Heart right ventricle (tissue), 16 donors: ENCODE measurements at places on chromosomes 5 and 9. TPM values are rescaled to one million over a fixed set of nuclear protein-coding genes. Genes with fewer than 3 reads are reported as not detected.
A peak's percentile ranks its signal among the peaks of the same experiment; 100 is the strongest.

THBS4 gene
- total RNA-seq = 145 TPM

DNA sequence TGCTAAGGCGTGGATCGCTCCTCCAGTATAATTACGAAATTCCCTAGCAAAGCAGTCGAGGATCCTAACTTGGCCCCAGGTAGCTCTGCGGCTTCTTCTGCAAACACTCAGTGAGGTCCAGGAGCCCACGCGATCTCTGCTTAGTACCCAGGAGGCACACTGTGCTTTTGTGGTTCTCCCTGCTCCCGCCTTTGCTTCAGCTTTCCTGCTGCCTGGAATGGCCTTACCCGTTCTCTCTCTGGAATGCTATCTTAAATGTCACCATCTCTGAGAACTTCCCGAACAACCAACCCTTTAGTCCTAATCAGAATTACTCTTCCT lies 639 bp downstream of the INVS start:
- no peak for DNase-seq

DNA sequence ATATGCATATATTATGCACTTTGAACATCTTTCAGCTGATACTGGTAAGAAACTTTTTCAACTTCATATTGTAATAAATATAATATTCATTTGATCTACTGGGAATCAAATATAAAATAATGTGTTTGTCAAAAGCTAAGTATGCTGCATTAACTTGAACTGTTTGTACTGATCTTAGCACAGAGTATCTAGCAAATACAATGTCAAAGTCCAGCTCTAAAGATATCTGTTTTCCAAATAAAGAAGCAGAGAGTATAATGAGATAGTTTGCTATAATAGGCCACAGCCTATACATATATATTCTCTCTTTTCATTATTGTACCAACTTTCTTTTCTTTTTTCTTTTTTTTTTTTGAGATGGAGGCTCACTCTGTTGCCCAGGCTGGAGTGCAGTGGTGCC lies 417.0 kb downstream of the TMEM161B start:
- DNase-seq = no peak

DNA sequence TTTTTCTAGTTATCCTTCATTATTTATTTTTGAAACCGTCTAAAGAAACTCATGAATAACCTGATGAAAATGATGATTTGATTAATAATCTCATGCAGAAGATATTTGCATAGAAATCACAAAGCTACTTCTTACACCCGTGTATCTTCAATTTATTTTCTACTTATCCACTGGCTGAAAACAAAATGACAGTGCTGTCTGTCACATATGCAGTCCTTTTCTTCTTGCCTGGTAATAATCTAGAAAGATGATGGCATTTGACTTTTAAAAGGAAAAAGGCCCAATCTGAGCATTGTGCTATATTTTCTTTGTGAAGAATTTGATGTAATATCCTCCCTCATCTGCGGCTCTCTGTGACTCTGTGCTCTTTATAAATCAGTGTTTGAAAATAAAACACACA lies 253.3 kb downstream of the PRR16 start:
- no peak for DNase-seq

FAM221B gene
- total RNA-seq = not detected

DNA sequence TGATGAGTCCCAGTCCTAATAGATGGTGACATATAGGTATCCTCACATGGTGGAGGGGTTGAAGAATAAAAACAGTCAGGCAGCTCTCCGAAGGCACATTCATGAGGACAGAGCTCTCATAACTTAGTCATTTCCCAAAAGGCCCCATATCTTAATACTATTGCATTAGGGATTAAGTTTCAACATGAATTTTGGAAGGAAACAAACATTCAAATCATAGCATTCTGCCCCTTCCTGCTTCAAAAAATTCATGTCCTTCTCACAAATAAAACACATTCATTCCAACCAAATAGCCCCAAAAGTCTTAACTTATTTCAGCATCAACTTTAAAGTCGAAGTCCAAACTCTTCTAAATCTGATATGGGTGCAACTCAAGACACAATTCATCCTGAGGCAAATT lies 277.2 kb upstream of the NR4A3 start:
- no peak for DNase-seq

DNA sequence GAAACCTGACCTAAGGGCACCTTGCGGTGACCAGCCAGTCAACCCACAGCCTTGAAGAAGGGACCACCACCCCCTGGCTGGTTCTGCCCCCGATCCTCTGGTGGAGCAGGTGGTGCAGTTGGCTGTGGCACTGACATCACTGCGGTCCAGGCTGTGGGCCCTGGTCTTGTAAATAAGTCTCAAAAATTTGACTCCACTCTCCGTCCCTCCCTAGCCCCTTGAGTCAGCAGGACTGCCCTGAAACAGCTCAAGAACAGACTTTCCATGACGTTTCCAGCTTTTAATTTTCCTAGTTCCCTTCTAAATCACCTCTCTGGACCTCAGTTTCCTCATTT lies 134.8 kb upstream of the BOD1 start:
- no peak for DNase-seq

DNA sequence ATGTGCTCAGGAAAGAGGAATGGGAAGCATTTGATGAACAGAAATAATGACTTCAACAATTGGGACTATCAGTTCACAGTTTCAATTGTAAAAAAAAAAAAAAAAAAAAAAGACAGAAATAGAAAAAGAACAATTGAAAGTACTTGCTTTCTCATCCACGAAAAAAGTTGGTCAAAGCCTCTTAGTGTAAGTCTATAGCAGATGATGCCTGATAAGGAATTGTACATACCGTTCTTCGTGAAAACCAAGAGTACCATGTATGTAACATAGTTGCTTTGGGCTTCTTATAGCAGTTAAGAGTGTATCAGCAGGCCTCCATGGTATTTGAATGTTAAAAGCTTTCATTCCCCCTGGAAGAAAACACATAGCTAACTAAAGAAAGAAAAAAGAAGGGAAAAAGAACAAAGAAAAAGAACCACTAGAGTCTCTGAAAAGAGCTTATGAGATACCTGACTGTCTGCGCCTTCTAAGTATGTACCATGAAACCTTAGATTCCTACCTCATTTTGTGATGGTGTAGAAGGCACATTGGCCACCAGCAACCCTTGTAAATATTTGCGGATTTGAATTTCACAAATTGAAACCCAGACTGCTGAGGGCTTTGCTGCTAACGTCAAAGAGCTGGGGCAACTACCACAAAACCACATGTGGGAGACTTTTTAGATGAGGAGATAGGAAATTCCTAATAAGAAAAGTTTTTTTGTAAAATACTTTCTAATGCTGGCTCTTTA lies 75.2 kb downstream of the TMC1 start:
- DNase-seq = no peak

GRCh38 chr9:90521811-90522570 lies 120.6 kb downstream of the DIRAS2 start:
- DNase-seq = no peak

DNA sequence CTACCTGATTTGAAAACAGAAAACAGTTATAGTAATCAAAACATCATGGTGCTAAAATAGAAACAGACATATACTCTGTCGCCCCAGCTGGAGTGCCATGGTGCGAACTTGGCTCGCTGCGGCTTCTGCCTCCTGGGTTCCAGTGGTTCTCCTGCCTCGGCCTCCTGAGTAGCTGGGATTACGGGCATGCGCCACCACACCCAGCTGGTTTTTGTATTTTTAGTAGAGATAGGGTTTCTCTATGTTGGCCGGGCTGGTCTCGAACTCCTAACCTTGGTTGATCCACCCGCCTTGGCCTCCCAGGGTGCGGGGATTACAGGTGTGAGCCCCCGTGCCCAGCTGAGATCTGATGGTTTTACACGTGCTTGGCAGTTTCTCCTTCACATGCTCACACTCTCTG lies 495.9 kb downstream of the ANXA1 start:
- DNase-seq = no peak

GRCh38 chr9:91138760-91139159 lies 223.0 kb downstream of the AUH start:
- no peak for DNase-seq

DNA sequence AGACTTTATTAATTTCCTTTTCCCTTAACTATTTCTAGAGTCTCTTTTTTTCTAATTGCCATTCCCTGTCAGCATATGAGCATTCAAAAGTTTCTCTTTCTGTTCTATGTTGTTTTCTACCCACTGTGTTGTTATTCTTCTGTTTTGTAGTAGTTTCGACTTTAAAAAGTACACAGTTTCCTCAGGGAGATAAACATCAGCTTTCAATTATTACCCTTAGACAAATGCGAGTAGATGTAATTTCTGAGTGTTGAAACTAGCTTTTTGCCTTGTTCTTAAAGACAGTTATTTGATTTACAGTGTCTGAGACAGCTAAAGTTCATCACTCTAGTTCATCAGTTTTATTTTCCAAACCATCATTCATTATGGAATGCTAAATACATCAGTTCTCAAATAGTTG lies 19.5 kb downstream of the MTREX start:
- DNase-seq = no peak

GRCh38 chr5:160926428-160926827 lies 74.4 kb upstream of the ATP10B start:
- no peak for DNase-seq

PCDHAC1 gene
- 0.11 TPM for total RNA-seq

DNA sequence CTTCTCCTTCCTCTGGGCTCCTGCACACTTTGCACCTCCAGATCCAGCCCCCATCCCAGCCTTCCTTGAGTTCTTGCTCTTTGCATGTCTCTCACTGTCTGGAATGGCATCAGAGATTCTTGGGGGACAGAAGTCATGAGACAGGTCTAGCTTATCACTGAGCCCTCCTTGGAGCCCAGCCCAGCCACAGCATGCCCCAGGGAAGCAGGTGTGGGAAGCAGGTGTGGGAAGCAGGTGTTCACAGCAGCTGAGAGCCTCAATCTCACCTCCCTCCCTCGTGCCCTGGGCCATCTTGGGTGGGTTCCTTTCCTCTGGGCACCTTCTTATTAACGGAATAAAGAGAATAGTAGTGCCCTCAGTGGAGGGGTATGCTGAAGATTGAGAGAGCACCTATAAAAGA lies 27.2 kb downstream of the SLC6A7 start:
- no peak for DNase-seq

DNA sequence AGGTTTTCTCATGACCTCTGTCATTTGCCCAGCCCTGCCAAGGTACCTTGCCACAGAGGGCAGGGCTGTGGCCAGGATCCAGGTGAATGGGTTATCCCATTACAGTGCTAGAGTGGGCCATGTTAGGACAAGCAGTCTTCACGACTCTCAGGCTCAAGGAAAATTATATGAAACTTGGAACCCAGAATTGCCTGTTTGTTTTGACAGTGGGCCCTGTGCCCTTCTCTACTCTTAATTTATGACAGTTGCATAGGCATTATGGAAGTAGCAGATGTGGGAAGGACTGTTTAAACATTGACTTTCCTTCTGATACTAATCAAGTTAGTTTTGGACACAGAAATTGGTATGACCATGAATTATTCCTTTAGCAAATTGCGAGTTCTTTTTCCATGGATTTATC lies 41.7 kb downstream of the ITGA2 start:
- DNase-seq = no peak

- peak; percentile 92 for DNase-seq
These were observed at the start of gene PNPLA7 for GRCh38 chr9:137550231-137550621. TSS of gene PNPLA7 (minus strand) at chr9:137550402. CDS start at chr9:137550197, 205 bp downstream.

GRCh38 chr9:89606624-89607311 lies 2.0 kb downstream of the GADD45G start:
- DNase-seq = peak; percentile 26

- no peak for DNase-seq
These were observed 37.0 kb upstream of the RAB3C start for GRCh38 chr5:58545912-58546311.

DNA sequence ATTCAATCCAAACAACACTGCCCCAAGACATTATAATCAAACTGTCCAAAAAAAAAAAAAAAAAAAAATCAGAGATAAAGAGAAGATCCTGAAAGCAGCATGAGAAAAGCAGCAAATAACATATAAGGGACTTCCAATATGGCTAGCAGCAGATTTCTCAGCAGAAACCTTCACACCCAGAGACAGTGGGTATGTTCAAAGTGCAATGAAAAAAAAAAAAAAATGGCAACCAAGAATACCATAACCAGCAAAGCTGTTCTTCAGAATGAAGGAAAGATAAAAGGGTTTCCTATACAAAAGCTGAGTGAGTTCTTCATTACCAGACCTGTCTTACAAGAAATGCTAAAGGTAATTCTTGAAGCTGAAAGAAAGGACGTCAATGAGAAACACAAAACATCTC lies 32.1 kb downstream of the UBTD2 start:
- no peak for DNase-seq

GRCh38 chr5:53099546-53099945 lies 10.0 kb downstream of the MOCS2 start:
- no peak for DNase-seq

- no peak for DNase-seq
These were observed 1888.4 kb downstream of the MAT2B start for GRCh38 chr5:165393839-165394238.

DNA sequence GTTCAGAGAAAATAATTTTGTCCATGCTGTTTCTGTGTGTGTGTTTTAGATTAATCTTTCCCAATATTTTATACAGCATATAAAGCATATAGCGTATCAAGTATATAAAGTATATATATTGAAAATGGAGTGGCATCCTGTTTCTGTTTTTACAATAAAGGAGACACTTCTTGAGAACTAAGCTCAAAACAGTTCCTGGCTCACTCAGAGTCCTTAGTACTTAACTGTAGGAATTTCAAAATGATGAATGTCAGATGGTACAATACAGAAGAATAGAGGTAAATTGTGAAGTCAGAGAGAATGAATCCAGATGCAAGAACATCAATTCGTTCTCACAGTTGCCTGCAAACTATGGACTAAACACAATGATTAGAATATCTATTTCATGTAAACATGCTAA lies 68.7 kb upstream of the TAS2R1 start:
- no peak for DNase-seq

SLC45A2 gene
- total RNA-seq = not detected

- DNase-seq = peak; percentile 32
These were observed 396.1 kb upstream of the MPDZ start for GRCh38 chr9:13675638-13676000.

- DNase-seq = no peak
These were observed 71.3 kb downstream of the GLIS3 start for GRCh38 chr9:4228606-4229005.

PCDHGC5 gene
- total RNA-seq = 2.2 TPM

DNA sequence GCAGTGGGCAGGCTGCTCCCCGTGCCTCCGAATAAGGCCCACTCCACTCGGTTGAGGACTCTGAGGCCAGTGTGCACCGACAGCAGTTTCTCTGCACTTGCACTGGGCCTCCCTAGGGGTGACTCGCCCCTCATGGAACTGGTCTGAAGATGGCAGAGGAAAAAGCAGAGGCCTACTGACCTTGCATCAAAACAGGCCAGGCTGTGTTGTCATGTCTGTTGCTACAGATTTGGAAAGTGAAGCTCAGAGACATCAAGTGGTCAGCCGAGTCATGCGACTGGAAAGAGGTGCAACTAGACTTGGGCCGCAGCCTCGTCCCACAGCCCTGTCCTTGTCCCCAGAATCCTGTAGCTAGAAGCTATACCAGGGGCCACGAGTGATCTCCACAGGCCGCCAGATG lies 78.3 kb downstream of the DCP2 start:
- DNase-seq = no peak

- no peak for DNase-seq
These were observed 498.7 kb downstream of the ISL1 start for GRCh38 chr5:51881901-51882300.

SLC25A25 gene
- 7.8 TPM for total RNA-seq

GRCh38 chr5:139297439-139298133 lies 4.0 kb downstream of the MATR3 start:
- no peak for DNase-seq

LMX1B gene
- 0.26 TPM for total RNA-seq

- DNase-seq = no peak
These were observed 63.5 kb downstream of the GPR21 start for GRCh38 chr9:123096987-123097386.

G3BP1 gene
- total RNA-seq = 115 TPM
